ENCODE measurements at places on chromosomes 3 and 15.

DNA sequence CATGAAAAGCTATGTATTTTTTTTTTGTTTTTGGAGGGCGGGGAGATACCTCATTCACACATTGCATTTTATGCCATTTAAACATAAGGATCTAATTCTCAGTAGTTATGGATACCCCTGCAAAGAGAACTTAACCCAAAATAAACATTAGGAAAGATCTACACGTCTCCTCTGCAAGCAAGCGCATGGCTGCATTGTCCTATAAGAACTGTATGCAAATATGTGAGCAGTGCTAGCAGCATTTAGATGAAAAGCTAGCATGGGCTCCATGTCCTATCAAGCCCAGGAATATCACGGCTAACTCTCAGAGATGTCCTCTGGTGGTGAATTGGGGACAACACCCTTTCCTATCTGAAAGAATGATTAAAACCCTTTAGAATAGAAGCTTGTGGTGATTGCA is 292.8 kb downstream of the MEX3B start:
- no peak for DNase-seq

DNA sequence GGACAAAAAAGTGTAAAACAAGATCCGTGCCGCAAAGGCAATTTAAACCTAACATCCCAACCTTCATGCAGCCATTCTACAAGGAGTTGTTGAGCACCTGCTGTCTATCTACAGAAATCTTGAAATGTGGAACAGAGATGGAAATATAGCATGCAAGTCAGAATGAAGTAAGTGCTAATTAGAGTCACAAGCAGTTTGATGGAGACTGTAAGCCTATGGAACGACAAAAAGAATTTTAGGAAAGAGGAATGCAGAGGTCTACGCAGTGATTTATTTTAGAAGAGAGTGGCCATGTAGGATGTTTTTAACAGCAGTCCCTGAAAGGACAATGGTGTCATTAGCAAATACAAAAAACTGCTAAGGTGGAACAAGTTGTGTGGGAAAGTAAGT is 851 bp upstream of the DCBLD2 start:
- DNase-seq = no peak

DNA sequence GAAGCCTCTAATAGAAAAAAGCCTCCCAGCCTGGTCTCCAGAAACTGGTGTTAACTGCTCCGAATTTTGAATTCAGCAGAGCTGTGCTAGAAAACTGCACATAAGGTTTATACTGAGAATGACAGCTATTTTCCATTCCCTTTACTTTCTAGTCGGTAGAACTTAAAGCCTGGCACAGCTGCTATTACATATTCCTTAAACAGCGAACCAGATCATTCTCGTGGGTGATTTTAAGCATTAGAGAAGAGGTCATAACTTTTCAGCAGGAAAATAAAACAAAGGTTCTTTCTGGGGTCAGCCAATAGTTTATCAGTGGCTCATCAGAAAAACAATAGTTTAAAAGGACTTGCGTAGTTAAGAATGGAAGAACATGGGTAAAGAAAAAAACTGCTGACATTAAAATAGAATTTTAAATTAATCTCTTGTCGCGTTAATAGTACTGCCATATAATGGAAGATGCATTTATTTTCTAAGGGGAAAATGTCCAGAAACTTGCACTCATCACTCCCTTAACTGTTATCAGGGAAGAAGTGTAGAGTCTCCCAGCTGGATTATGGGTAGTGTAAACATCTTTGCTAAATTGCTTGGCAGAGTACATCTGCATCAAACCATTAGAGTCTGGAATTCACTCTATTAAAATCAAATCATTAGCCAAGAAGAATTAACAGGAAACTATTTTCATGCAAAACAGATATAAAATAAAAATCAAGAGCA is 7.9 kb downstream of the VGLL4 start:
- no peak for DNase-seq

- DNase-seq = peak; percentile 54
Observed at GRCh38 chr15:60396100-60396499, 1.7 kb downstream of the ANXA2 start.

- DNase-seq = no peak
Observed at GRCh38 chr3:186173224-186173815, 64.4 kb upstream of the ETV5 start.

DNA sequence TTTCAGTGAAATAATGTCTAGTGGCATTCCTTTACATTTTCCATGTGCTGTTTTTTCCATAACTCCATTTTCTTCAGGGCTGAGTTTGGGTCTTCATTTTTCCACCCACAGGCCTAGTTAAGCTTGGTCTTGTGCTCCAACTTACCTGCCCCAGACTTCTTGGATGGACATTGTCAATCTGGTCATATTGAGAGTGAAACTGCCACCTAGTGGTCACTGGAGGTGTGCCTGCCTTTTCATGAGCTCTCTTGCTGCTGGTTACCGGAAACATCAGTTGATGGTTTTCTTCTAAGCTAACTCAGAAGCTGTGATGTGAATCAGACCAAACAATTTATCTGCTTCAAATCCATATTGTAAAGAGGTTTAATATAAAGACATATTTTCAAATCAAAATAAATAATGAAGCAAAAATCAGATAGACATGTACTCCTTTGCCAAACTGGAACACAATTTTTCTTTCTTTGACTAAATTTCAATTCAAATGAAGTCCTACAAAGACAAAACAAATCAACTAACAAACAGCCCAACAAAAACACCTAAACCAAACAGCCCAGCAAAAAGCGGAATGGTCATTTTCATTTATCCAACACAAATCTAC is 135.1 kb upstream of the RASGRP1 start:
- DNase-seq = peak; percentile 56

GRCh38 chr3:197023998-197024651 is 5.5 kb downstream of the MELTF start:
- no peak for DNase-seq

DNA sequence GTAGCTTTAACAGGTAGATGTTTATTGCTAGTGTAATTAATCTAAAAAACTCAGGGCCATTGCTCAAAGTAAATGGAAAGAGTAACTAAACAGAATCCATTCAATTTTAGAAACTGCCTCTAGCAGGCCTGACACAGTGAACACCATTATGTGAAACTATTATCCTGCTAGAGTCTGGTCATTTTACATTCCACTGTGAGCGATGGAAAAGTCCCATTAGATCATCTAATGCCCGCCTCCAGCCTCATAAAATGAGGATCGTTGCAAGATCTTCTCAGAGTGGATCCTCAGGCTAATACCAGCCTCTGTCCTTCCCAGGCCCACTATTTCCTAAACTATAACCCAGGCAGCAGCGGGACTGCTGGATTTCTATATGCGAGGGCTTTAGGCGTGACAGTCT is 107.7 kb downstream of the WDR76 start:
- peak; percentile 54 for DNase-seq

- no peak for DNase-seq
Observed at GRCh38 chr3:126964950-126965349, 18.0 kb upstream of the PLXNA1 start.

GRCh38 chr3:143507735-143508580 is 340.3 kb downstream of the SLC9A9 start:
- DNase-seq = peak; percentile 74

DNA sequence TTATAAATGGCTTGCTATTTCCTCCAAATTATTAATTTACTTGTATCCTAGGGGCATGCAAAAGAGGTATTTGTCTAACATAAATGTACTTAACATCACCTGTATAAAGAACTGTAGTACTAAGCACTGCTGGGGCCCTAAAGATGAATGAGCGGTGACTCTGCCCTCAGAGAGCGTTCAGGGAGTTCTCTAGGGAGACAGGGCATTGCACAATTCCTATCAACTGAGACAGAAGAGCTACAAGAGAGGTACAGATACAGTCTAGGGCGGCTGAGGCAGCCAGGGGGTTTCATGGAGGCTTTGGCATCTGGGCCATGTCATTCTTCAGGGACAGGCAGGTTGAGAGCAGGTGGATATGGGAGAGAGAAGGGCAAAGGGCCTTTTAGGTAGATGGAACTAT is 39.9 kb upstream of the PARL start:
- no peak for DNase-seq

GRCh38 chr3:12421132-12421531 is 63.1 kb upstream of the TSEN2 start:
- no peak for DNase-seq

DNA sequence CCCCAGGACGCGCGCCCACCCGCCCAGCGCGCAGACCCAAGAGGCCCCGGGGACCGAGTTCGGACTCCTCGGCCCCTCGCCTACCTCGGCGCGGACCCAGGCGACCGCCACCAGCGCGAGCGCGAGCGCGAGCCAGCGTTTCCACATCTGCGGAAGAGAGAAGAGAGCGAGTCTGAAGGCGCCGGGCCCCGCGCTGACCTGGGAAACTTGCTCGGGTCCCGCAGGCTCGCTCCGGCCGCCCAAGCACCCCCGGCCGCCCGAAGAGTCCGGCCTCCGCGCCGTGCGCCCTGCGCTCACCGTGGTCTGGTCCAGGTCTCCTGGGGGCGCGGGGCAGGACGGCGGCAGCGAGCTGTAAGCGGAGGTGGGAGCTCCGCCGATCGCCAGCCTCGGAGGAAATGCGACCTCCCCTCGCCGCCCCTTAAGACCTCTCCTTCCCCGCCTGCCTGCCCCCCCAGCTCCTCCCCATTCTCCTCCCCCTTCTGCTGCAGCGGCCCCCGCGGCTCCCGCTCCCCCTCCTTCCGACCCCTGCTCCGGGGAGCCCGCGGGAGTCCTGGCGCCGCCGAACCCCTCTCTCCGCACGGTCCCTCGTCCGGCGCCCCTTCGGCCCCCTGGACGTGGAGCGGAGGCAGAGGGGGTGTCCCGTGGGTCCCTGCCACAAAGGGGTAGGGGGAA is at the start of gene FSTL1:
Gene FSTL1, minus strand, starts transcription at position 393 of the 672 bp plus-strand sequence. Its CDS starts 246 bp downstream, at position 147.
- DNase-seq = peak; percentile 84

DNA sequence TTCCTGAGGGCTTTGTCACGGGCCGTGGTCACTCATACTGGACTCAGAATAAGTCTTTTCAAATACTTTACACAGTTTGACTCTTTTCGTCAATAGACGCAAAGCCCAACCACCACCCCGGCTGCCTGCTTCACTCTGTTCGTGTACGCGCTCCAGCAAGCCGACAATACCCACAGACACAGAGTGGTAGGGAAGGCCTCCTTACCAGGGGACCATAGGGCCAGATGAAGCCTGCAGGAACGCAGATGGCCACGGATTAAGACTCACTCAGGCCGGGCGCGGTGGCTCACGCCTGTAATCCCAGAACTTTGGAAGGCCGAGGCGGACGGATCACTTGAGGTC is 29.7 kb downstream of the EFCAB12 start:
- DNase-seq = peak; percentile 36

DNA sequence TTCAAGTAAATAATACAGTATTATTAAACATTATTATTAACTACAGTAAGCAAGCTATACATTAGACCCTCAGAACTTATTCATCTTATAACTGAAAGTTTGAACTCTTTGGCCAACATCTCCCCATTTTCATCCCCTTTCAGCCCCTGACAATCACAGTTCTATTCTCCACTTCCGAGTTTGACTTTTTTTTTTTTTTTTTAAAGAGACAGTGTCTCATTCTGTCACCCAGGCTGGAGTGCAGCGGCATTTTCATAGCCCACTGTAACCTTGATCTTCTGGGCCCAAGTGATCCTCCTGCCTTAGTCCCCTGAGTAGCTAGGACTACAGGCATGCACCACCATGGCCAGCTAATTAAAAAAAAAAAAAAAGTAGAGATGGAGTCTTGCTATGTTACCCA is 41.3 kb upstream of the LRIG1 start:
- DNase-seq = no peak

DNA sequence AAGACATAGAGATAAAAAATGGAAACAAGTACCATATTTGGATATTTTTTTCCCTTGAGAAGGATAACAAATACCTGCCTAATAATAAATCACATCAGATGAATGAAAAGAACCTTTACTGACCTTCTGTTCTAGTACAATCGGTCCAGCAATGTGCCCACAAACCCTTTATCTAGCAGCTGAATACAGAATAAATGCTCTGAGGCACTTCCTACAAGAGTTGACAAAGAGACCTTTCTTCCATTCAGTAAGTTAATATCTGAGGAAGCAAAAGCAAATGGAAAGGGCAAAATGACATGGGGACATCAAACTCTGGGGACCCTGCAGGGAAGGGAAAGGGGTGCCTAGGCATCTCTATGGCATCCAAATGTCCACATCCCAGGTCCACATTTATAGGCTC is 115.8 kb downstream of the NEK10 start:
- no peak for DNase-seq

DNA sequence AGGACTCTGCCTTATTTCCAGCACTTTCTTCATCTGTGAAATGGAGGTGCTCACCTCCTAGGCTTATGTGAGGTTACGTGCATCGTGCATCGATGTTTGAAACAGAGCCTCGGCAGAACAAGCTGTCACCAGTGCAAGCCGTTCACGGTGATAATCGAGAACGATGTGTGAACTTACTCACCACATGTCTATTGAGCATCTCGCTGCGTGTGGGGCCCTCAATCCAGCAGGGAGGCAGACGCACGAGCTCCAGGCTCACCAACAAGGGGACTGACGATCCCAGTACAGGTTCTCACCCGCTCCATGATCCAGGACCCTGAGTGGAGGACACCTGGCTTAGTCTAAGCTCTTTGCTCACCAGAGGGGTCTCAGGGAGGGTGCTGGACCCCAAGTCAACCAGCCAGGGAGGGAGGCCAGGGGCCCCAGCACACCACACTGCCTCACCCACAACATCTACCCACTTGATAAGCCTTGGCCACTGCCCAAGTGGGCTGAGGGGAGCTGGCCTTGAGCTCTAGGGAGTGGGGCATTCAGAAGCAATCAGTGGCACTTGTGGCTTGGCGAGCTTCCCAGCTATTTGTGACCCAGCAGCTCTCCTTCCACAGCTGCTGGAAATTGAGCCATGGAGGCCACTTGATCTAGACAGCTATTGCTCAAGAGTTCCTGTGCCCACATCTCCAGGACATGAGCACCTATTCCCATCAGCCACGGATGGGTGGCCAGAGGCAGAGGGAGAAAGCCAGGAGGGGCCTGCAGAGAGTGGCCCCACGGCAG is 34.4 kb upstream of the SLC6A1 start:
- no peak for DNase-seq

- DNase-seq = no peak
Observed at GRCh38 chr15:47944637-47945288, 176.0 kb upstream of the SLC24A5 start.

GRCh38 chr3:171274222-171274621 is 186.0 kb downstream of the TNIK start:
- DNase-seq = no peak

- DNase-seq = peak; percentile 39
Observed at GRCh38 chr15:89332446-89332845, 2.2 kb downstream of the POLG start.

- DNase-seq = peak; percentile 41
Observed at GRCh38 chr15:98650417-98651035, 2.2 kb downstream of the IGF1R start.

DNA sequence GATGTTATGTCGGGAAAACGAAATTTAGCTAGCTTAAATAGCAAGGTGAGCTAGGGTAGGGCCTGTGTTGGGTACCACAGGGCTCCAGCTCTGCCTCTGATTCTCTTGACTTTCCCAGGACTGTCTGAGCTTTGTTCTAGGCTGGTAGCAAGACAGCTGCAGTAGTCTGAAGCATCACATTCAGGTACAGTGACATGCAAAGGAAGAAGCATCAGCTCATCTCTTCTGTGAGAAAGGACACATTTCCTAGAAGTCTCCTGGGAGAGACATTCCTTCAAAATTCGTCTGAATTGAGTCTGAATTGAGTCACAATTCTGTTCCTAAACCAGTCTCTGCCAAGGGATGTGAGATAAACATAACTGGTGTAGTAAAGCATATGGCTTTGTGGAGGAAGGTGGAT is 8.5 kb upstream of the UBXN7 start:
- DNase-seq = peak; percentile 21
